Activated CD4-positive, alpha-beta memory T cell treated with anti-CD3 and anti-CD28 coated beads, Interleukin-2, amount 10 ng/mL, durations not matched to agents 7 days and 5 days (primary cell): ENCODE measurements at places on chromosomes 2 and 18. TPM values are rescaled to one million over a fixed set of nuclear protein-coding genes. Genes with fewer than 3 reads are reported as not detected.
A peak's percentile ranks its signal among the peaks of the same experiment; 100 is the strongest.

GRCh38 chr2:2827046-2827636, 496.1 kb upstream of the MYT1L start:
- DNase-seq = peak; percentile 2
- H3K27me3 ChIP-seq = no peaks in the 10 kb centered on the region
- no peak overlapping the region for H3K27ac ChIP-seq
- H3K4me3 ChIP-seq = no peak overlapping the region

- no peaks in the 10 kb centered on the region for H3K27me3 ChIP-seq
- peaks cover 13% of the 10 kb centered on the region for H3K36me3 ChIP-seq
- H3K27ac ChIP-seq = peak overlapping the region; percentile 95
- peaks cover 32% of the 10 kb centered on the region for H3K4me1 ChIP-seq
These were observed 96.2 kb downstream of the TPO start for GRCh38 chr2:1509271-1510065.

DNA sequence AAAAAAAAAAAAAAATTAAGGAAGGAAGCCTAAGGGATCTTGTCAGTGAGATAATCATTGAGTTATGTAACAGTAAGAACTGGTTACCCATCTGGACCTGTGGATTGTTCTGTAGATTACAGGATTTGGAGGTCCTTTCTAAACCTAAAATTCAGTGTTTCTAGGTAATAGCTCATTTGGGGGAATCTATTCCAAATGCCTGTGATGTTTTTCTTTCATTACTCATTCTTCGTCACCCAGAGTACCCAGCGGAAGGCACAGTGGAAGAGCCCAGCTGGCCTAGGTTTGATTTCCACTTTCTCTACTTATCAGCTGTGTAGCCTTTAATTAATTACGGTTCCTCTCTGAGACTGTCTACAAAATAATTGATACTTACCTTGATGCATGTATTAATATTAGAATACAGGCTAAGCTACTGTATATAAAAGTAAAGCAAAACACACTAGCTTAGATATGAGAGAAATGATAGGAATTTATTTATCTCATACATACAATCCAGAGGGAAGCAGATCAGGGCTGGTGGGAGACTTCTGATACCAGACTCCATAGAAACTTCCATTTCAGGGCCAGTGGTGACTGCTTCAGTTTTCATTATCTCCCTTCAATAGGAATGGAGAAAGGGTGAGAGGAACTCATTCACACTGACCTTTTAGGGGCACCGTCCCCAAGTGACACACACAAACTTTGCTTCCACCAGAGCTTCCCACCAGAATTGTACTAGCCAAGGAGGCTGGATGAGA, 115.8 kb upstream of the NOSTRIN start:
- H3K27ac ChIP-seq = no peak overlapping the region
- peaks cover 2% of the 10 kb centered on the region for H3K36me3 ChIP-seq
- H3K27me3 ChIP-seq = no peaks in the 10 kb centered on the region

GRCh38 chr2:42249887-42250286, 80.7 kb downstream of the EML4 start:
- DNase-seq = no peak
- peaks cover 13% of the 10 kb centered on the region for H3K4me1 ChIP-seq
- no peak overlapping the region for H3K4me3 ChIP-seq
- no peak overlapping the region for H3K27ac ChIP-seq
- H3K36me3 ChIP-seq = peaks cover 67% of the 10 kb centered on the region

DNA sequence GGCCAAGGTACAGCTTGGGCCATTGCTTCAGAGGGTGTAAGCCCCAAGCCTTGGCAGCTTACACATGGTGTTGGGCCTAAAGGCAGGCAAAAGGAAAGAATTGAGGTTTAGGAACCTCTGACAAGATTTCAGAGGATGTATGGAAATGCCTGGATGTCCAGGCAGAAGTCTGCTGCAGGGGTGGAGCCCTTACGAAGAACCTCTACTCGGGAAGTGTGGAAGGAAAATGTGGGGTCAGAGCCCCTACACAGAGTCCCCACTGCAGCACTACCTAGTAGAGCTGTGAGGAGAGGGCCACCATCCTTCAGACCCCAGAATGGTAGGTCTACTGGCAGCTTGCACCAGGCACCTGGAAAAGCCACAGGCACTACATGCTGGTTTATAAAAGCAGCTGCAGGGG, 124.2 kb downstream of the RPIA start:
- DNase-seq = no peak
- no peaks in the 10 kb centered on the region for H3K36me3 ChIP-seq
- no peak overlapping the region for H3K4me3 ChIP-seq

- H3K4me1 ChIP-seq = no peaks in the 10 kb centered on the region
- no peak overlapping the region for H3K4me3 ChIP-seq
- no peak overlapping the region for H3K27ac ChIP-seq
- no peaks in the 10 kb centered on the region for H3K36me3 ChIP-seq
These were observed 234.9 kb downstream of the TFCP2L1 start for GRCh38 chr2:121049950-121050585.

GRCh38 chr2:2689306-2689705, 358.2 kb upstream of the MYT1L start:
- H3K27ac ChIP-seq = no peak overlapping the region
- peaks cover 5% of the 10 kb centered on the region for H3K4me1 ChIP-seq
- H3K27me3 ChIP-seq = no peaks in the 10 kb centered on the region
- no peak overlapping the region for H3K4me3 ChIP-seq
- no peak for DNase-seq

DNA sequence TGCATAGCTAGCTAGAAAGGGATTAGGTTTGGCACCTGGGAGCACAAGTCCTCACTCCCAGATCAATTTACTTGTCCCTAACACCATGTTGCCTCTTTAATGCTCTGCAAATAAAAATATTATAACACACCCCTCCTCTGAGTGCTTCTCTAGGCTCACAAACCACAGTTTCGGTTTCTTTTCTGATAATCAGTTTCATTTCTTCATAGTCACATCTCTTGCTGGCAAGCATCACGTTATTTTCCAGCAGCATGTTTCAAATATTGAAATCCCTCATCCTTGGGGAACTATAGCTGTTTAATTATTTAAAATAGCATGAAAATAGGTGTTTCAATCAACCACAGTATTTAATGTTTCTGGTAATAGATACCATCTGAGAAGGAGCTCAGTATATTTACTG, 13.9 kb upstream of the SMCHD1 start:
- peak overlapping the region; percentile 92 for H3K27ac ChIP-seq
- peaks cover 54% of the 10 kb centered on the region for H3K4me1 ChIP-seq
- peak overlapping the region; percentile 45 for H3K4me3 ChIP-seq
- H3K27me3 ChIP-seq = no peaks in the 10 kb centered on the region
- peaks cover 12% of the 10 kb centered on the region for H3K36me3 ChIP-seq

GRCh38 chr2:26477911-26478253, at the start of gene OTOF:
TSS of gene OTOF (minus strand) at chr2:26478124.
- peak within 1 kb of the TSS; percentile 78 for H3K4me3 ChIP-seq
- DNase-seq = no peak
- no peaks in the 10 kb centered on the region for H3K36me3 ChIP-seq
- peaks cover 2% of the 10 kb centered on the region for H3K27me3 ChIP-seq
- H3K4me1 ChIP-seq = peaks cover 12% of the 10 kb centered on the region
- peak within 1 kb of the TSS; percentile 75 for H3K27ac ChIP-seq

The CRYGD gene
- total RNA-seq = not detected
